ENCODE measurements at places on chromosomes 6 and 20. TPM values are rescaled to one million over a fixed set of nuclear protein-coding genes. Genes with fewer than 3 reads are reported as not detected.

TFAP2C gene
- not detected for total RNA-seq

MAD2L1BP gene
- 20.8 TPM for total RNA-seq

PAK5 gene
- not detected for total RNA-seq

KCNG1 gene
- 2.4 TPM for total RNA-seq

KCNK16 gene
- total RNA-seq: not detected

MMP24 gene
- total RNA-seq: 0.20 TPM

PFDN4 gene
- total RNA-seq: 80.9 TPM

PPP1R16B gene
- total RNA-seq: 163 TPM

ADGRF5 gene
- 57.3 TPM for total RNA-seq

NMBR gene
- total RNA-seq: not detected

CCR6 gene
- not detected for total RNA-seq

MOCS1 gene
- 8.1 TPM for total RNA-seq

WFDC10B gene
- total RNA-seq: not detected

ADGB gene
- total RNA-seq: not detected

MUCL3 gene
- not detected for total RNA-seq

ZKSCAN4 gene
- 3.1 TPM for total RNA-seq
